Astrocyte of the cerebellum (primary cell): ENCODE measurements at places on chromosomes 2 and 18.

DNA sequence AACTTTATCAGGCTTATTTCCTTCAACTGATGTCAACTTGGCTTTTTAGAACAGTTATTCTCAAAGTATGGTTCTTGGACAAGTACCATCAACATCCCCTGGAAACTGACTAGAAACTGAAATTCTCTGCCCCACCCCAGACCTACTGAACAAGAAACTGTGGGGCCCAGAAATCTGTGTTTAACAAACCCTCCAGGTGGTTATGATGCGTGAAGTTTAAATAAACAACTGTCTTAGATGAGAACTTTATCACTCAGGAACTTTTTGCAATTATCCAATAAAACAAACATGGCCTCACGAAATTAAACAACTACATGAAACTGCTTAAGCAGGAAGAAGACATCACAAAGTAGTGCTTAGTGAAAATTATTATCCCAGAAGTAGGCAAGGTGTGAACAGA, 4.4 kb downstream of the HIBCH start:
- no peak for DNase-seq

DNA sequence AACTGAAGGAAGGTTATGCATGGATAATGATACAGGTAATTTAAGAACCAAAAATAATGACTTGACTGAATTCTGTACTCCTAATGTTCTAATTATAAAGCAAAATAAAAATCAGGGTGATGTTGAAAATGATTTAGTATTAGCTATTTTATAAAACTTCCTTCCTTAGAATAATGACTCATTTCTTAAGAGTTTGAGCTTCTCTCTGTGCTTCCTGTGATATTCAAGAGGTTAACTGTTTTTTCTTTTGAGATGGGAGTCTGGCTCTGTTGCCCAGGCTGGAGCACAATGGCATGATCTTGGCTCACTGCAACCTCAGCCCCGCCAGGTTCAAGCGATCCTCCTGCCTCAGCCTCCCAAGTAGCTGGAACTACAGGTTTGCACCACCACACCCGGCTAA, 14.8 kb downstream of the HADHA start:
- no peak for DNase-seq

DNA sequence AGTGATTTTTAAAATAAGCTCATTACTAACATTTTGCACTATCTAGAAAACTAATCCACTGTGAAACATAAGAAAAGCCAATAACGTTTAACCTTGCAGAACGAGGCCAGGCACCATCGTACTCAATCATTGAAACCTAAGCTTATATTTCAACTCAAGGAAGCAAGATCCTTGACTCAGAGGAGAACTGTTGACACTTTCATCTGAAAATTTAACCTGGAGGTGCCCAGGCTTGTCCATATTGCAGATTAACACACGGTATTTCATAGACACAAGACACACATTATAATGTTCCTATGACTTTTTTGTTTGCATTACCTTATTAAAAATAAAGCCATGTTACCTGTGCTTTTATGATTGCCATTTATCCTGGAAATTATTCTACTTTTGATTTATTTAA, 89.6 kb downstream of the ZNF385B start:
- no peak for DNase-seq

DNA sequence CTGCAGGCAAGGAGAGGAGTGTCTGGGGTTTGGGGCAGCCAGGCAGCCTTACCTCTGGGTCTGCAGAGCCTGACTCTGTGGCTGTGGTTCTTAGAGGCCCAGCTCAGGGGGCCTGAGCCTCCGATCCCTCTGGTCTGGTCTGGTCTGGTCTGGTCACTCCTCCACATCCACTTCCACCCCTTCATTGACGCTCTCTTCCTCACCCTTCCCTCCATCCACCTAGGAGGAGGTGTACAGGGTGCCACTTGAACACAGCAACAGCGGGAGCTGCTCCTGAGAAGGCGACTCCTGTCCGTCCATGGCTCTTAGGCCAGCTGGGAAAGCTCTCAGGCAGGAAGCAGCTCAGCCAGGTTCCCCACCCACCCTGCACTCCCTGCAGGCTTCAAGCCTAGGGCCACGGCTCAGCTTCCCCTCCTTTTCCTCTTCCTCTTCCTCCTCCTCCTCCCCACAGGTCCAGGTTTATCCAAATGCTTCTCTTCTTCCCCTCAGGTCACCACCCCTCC, 16.9 kb downstream of the GPR55 start:
- DNase-seq = no peak

DNA sequence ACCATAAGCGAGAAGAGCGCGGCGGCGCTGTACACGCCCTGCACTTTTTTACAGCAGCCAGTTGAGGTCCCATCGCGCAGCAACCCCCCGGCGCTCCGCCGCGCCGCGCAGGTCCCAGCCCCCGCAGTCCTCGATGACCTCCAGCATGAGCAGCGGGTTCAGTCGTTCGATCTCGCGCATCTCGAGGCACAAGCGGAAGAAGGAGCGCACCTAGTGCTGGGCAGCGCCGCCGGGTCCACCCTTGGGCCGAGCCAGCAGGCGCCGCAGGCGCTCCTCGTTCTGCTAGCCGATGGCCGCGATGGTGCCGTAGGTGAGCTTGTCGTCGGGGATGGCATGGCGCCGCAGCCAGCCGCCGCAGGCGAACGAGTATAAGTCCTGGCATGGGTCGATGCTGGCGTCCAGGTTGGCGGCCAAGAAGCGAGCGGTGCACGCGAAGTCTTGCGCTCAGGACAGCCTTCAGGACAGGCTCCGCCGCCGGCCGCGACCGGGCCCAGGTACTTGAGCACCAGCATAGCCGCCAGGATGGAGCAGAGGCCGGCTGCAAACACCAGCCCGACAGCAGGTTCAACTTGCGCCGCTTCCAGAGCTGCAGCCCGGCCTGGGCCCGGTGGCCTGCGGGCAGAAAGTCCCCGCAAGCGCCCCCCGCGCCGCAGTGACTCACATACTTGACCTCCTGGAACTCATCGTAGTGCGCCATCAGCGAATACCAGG, 8.3 kb downstream of the ALPP start:
- no peak for DNase-seq

DNA sequence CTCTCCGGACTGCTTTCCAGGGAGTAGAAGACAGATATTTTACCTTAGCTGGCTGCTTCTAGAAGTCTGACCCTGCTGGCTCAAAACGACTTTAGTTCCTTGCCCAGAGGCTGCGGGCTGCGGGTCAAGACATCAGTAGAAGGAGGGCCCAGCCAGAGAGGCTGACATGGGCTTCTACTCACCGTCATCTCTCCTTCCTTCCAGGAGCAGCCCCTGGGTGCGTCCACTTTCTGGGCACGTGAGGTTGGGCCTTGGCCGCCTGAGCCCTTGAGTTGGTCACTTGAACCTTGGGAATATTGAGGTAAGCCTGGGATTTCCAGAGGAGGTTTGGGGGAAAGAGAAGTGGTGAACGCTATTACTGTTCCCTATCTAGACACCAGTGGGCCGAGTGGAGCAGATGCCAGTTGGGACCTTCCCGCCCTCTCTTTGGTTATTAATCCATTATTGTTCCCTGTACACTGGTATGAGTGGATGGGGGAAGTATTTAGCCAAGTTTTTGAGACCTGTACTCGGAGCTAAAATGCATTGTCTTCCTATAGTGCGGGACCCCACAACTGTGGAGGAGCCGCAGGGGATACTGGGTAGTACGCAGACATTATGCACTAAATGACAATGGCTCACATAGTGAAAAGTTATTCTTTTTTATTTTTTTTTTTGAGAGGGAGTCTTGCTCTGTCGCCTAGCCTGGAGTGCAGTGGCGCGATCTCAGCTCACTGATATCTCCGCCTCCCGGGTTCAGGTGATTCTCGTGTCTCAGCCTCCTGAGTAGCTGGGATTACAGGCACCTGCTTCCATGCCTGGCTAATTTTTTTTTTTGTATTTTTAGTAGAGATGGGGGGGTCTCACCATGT, 26.3 kb upstream of the CASP8 start:
- no peak for DNase-seq

- DNase-seq = no peak
Measured at GRCh38 chr2:144505245-144505831, 14.6 kb downstream of the ZEB2 start.

- no peak for DNase-seq
Measured at GRCh38 chr18:57249179-57249578, 102.3 kb downstream of the BOD1L2 start.

GRCh38 chr2:23555944-23556343, 171.0 kb downstream of the KLHL29 start:
- no peak for DNase-seq

DNA sequence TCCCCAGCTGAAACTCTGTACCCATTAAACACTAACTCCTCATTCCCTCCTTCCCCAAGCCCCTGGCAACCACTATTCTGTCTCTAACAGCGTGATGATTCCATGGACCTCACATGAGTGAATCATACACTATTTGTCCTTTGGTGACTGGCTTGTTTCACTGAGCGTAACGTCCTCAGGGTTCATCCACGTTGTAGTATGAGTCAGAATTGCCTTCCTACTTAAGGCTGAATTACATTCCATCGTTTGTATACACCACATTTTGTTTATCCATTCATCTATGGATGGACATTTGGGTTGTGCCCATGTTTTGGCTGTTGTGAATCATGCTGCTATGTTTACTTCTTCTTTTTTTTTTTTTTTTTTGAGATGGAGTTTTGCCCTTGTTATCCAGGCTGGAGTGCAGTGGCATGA, 19.6 kb upstream of the CABLES1 start:
- peak; percentile 86 for DNase-seq

DNA sequence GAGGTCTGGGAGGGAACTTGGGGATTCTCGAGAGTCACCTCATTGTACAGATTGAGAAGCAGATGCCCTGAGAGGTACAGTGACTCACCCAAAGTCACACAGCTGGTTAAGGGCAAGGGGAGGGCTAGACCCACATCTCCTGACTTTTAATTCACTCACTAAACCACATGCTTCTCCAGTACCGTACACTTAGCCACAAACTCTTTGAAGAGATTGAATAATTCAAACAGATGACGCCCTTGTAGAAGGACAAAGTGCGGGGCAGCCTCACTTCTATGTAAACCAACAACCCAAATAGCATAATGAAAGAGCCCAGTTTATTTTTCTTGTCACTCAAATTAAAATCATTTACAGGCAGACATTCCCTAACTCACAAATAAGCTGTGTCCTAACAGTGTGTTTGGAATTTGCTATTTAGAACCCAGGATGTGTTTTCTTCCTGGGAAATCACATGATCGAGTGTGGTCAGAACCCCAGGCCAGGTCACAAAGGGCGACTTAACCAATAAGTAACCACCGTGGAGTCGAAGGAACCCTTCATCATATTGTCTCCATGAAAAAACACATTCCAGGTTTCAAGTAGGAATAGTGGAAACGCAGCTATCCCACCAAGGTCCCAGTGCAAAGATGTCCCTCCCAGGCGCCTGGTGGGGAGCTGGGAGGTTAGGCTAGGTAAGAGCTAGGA, 35.8 kb upstream of the PTPN4 start:
- peak; percentile 20 for DNase-seq

GRCh38 chr2:205564346-205565141, 117.8 kb upstream of the NRP2 start:
- DNase-seq = no peak

DNA sequence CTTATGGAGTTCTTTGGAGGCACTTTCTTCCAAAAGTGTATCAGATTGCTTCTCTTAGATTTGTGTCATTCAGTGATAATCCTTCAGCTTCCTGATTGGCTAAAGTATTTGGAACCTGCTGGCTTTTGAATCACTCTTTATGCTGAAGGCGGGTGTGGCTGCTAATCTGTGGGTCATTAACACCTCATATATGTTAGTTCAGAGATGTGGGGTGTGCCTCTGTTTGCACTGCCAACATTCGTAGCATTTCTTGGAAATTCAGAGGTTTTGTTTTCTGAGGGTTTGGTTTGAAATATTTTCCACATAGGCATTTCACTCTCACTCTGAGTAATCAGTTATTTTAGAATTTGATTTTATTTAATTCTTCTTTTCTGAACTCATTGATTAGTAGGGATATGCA, 1604.4 kb upstream of the ACVR2A start:
- no peak for DNase-seq

- no peak for DNase-seq
Measured at GRCh38 chr2:73225513-73226360, 7.3 kb downstream of the PRADC1 start.

- no peak for DNase-seq
Measured at GRCh38 chr18:28359176-28359575, 182.2 kb upstream of the CDH2 start.

DNA sequence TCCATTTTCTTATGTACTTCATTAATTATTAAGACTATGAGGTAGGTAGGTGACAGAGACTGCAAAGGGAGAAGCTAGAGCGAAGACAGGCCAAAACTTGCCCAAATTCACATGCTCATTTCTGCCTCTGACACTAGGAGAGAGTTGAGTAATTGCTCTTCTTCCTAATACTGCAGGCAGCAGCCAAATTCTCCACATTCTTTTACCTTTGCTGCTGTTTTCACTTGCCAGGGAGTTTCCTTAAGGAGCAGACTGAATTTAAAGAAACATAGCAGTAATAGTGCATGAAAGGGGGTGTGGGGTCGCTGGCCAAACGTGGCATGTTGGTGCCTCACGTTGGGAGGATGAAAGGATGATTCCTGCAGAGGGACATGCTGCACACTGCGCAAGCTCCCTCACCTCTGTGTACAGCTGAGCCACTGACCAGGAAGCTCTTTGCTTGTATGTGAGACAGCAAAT, 12.3 kb downstream of the CRIM1 start:
- DNase-seq = no peak

GRCh38 chr2:228507870-228508269, 326.4 kb upstream of the SPHKAP start:
- DNase-seq = no peak

GRCh38 chr2:45964223-45964841, 312.9 kb downstream of the PRKCE start:
- peak; percentile 90 for DNase-seq

DNA sequence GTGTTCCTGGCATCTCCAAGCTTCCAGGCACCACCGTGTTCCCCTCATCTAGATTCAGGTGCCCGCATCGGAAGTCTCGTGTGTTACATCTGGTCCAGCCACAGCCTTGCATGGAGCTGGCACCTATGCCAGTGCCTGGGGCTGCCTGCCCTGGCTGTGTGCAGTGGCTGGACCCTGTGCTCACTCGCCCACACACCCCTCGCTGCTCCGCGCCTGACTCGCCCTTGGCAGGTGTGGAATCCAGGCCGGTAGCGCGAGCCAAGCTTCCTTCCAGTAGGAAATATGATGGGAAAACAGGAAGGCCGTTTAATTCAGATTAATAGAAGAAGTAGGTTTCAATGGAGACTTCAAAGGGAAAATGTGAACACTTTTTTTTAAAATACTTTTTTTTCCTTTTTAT, 78.0 kb downstream of the PTPN4 start:
- no peak for DNase-seq

DNA sequence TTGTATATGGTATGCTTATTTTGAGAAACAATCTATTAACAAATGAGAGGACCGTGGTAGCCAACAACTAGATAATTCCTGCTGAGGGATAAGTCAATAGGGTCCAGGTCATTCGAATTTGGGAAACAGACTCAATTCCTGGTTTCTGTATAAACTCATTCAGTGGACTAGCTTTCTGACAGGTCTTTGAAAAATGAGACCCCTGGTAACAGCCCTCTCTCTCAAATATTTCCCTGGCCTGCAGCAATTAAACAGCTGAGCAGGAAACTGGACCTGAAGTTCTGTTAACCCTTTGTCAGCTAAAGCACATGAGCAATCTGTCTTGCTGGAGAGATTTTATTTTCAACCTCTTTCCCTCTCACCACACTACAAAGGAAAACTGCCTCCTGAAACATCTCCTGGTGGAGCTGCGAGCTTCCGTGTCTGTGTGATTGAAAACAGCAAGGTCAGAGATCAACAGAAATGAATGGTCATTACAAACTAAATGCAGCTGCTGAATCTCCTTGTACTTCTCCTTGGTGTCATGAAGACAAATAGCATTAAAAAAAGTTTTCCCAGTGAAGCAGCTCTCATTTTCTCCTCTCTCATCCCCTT, 70.3 kb upstream of the CCDC85A start:
- DNase-seq = no peak
